ENCODE measurements at places on chromosomes 1 and 21. TPM values are rescaled to one million over a fixed set of nuclear protein-coding genes. Genes with fewer than 3 reads are reported as not detected.
A peak's percentile ranks its signal among the peaks of the same experiment; 100 is the strongest.

GRCh38 chr1:20141001-20141400 is 1.9 kb downstream of the PLA2G2F start:
- DNase-seq = no peak

- DNase-seq = peak; percentile 91
Observed at GRCh38 chr1:117367046-117368025, at the start of gene MAN1A2. TSS of gene MAN1A2 (plus strand) at chr1:117367449. CDS start at chr1:117368184, 735 bp downstream.

GRCh38 chr1:17021896-17022295 is 10.2 kb upstream of the ATP13A2 start:
- DNase-seq = no peak

- peak; percentile 75 for DNase-seq
Observed at GRCh38 chr1:31764312-31765040, at the start of gene ADGRB2. TSS of gene ADGRB2 (minus strand) at chr1:31764340. CDS start at chr1:31757221, 7,119 bp downstream.

DNA sequence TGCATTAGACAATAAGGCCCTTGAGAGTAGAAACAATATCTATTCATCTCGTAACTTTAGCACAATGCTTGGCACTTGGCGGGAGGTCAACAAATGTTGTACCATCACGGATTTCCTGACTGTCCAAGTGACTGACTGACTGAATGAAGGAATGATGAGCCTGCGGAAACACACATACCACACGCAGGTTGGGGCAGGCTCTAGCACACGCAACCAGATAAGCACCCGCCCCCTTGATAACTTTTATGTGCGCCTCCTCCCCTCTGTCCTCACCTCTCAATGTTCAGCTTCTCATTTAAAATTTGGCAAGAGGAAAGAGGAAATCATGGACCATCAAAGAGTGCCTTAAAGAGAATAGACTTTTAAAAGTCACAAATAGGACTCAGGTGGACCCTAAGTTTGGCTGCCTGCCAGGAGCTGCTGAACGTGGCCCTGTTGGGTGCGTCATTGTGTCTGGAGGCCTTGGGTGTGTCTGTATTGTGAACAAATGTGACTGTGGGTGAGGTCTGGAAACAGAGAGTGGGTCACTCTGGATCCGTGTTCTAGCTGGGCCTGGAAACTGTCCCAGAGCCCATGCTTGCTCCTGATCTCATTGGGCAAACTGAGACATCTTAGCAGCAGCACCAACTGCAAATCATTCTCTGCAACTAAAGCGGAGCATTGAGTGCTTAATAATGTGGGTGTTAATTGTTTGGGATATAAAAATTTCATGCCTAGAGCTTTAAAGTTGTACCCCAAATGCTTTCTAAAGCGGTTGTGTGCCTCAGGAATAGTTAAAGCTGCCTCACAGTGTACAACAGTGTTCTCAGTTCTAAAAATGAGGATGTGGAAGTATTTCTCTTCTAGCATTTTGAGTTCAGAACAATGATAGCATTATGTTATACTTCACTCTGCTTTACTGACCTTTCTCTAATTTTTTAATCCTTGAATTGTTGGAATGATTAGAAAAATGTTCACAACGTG is 47.6 kb upstream of the ABCG1 start:
- DNase-seq = no peak

- DNase-seq = no peak
Observed at GRCh38 chr1:164519426-164519825, 39.6 kb upstream of the PBX1 start.

GRCh38 chr1:27616441-27616840 is 12.5 kb upstream of the AHDC1 start:
- DNase-seq = no peak

GRCh38 chr1:146036965-146037646 is 15.6 kb upstream of the HJV start:
- DNase-seq = peak; percentile 89

GRCh38 chr1:15523104-15524020 is 653 bp downstream of the CASP9 start:
- no peak for DNase-seq

- no peak for DNase-seq
Observed at GRCh38 chr21:42172596-42173483, 46.1 kb upstream of the ABCG1 start.

Gene DHDDS
- total RNA-seq = 27.0 TPM

Gene PGM1
- 220 TPM for total RNA-seq

Gene GPR61
- 0.97 TPM for total RNA-seq

Gene OR6F1
- not detected for total RNA-seq
